Karpas-422 (cell line): ENCODE measurements at places on chromosomes 6 and 20. TPM values are rescaled to one million over a fixed set of nuclear protein-coding genes. Genes with fewer than 3 reads are reported as not detected.

SRXN1 gene
- 1.0 and 3.0 TPM in 2 replicates for total RNA-seq

GRM1 gene
- 0.40 and 1.2 TPM in 2 replicates for total RNA-seq

BPIFA3 gene
- not detected in 2 replicates for total RNA-seq

SLC4A11 gene
- total RNA-seq = 0.36 and 0.60 TPM in 2 replicates
